Thoracic aorta (tissue), 2 donors: ENCODE measurements at places on chromosomes 16 and 17.

DNA sequence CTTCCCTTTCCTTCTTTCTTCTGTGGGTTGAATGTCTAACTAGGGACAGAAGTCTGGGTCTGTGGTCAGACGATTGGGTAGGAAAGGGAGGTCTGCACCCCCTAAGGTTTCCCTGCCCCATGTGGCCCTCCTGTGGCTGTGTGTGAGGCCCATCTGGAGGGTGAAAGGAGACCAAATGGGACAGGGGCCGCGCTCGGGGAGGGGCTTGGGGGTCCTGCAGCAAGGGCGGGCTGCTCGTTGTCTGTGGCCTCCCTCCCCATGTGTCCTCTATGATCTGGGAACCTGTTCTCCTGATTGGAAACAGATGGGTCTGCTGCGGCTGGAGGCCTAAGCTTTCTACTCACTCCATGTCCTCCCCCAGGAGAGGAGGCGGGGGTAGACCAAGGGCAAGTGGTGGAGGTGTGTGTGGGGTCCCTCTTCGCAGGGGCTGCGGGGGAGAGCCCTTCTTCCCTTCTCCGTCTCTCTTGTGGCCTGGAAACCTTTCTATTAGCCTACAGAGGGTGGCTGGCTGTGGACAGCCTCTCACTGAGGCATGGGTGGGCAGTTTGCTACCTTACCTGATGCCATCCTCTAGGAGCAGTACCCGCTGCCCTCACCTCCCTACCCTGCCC lies 18.6 kb downstream of the IGFBP4 start:
- DNase-seq = no peak

DNA sequence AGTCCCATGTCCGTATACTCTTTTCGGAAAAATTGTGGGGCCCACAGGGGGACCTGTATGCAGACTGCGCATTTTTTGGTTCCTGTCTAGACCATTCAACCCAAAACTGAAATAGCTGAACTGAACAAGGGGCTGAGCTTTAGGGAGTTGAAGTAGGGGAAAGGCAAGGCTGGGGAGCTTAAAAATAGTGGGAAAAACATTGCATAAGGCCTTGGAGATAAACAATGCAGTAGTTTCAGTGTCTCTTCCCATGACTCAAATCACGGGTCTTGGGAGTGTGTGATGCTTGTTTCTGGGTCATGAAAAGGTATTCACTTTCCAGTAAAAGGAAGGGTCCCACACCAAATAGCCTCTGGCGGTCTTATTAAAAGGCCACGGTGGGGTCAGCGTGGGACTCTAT lies 402.8 kb upstream of the SALL1 start:
- DNase-seq = no peak

GRCh38 chr17:58666858-58667267 lies 25.0 kb downstream of the TEX14 start:
- peak; percentile 16 for DNase-seq

GRCh38 chr17:3534881-3535252 lies 22.7 kb downstream of the TRPV3 start:
- DNase-seq = no peak

GRCh38 chr16:49639739-49640431 lies 216.0 kb downstream of the ZNF423 start:
- DNase-seq = no peak

DNA sequence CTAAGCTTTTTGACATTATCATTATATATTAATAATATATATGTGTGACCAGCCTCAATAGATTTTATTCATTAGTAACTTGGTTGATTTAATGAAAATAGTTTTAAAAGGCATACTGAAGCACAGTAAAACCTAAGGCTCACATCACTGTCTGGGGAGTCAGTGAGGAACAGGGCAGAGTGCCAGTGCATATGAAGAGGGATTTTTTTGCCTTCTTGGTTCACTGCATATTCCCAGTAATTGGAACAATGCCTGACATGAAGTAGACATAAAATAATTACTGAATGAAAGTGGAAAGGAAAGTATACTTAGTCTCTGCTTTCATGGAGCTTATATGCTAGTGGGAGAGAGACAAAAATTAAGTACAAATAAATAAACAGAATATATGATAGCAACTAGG lies 81.1 kb downstream of the FTO start:
- DNase-seq = no peak

DNA sequence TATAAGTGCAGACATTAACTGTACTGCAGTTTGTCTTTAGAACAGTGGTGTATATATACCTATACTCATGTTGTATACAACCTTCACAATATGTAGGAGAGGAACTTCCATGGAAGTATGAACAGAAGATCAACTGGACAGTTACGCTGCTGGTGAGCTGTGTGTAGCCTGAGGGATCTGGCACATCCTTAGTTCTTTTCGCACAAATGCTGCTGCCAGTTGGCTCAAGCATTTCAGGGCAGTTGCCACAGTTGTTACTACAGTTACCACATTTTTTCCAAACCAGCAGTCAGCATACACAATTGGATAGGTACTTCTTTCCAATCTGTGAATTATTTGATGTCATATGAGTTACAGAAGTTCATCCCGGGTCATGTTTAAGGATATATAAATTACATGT lies 539.6 kb upstream of the HSBP1 start:
- DNase-seq = no peak

- DNase-seq = no peak
These were observed 113.2 kb upstream of the MAF start for GRCh38 chr16:79713609-79714309.

DNA sequence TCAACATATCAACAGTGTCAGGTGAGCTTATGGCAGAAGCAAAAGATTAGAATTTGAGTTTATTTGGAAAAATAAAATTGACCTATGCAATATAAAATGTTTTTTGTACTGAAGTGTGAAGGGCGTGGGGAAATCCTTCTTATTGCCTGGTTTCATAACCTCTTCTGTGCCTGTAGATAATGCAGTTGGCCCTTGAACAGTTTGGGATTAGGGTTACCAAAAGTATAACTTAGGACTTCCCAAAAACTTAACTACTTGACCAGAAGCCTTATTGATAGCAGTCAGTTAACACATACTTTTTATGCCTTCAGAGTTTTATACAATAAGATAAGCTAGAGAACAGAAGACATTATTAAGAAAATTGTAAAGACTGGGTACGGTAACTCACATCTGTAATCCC lies 66.0 kb downstream of the TMC6 start:
- DNase-seq = no peak

GRCh38 chr16:58040496-58040846 lies 14.9 kb downstream of the MMP15 start:
- DNase-seq = no peak

DNA sequence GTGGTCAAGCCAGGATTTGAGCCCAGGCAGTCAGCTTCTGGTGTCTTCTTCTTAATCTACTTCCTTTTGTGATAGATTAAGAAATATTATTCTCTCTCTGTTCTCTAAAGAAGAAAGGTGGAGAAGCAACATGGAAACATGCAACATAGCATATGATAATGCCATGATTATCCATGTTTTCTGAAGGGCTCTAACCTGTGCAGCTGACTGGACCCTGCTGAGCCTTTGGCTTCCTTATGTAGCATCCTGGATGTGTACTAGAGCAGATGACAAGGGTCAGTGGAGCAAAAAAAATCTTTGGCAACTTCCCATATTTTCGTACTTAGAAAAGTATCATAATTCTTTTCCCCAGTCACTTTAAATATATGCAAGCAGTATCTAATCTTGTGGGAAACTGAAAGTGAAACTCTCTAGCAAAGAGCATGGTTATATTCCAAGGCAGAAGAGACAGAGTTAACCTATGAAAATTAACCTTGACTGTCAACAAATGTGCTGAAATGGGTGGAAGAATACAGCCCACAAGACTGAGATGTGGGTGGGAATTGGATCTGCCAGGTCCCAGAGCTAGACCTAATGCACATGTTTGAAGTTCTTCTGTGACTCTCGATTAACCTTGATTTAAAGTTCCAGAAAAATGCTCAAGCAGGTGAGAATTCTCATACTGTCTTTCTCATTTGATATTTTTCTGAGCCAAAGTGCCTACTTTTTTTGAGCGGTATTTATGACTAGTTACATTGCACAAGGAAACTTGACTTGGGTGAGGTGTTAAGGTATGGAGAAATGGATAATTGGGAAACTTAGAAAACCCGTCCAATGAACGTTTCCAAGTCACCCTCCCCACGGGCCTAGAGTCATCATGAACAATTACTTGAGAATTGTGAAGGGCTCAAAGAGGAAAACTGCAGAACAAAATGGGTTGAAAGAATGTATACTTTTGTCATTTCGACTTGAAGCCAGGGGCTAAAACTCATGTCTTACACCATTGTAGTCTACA lies 248.6 kb downstream of the FTO start:
- DNase-seq = no peak

DNA sequence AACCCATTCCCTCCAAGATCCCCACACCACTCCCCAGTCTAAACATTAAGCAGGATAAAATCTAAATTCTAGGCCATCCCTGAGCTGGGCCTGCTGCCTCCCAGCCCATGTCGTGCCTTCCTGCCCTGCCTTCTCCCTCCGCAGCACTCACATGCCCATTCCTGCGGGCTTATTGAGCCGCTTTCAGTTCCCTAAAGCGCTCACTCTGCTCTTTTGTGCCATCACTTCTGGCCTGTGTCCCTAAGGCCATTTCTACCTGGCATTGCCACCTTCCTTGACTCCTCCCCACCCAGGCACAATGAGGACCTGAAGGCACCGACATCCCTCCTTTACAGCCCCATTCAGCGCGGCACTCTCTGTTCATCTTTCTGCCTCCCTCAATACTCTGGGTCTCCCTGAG lies 13.0 kb upstream of the RAB5C start:
- DNase-seq = no peak

DNA sequence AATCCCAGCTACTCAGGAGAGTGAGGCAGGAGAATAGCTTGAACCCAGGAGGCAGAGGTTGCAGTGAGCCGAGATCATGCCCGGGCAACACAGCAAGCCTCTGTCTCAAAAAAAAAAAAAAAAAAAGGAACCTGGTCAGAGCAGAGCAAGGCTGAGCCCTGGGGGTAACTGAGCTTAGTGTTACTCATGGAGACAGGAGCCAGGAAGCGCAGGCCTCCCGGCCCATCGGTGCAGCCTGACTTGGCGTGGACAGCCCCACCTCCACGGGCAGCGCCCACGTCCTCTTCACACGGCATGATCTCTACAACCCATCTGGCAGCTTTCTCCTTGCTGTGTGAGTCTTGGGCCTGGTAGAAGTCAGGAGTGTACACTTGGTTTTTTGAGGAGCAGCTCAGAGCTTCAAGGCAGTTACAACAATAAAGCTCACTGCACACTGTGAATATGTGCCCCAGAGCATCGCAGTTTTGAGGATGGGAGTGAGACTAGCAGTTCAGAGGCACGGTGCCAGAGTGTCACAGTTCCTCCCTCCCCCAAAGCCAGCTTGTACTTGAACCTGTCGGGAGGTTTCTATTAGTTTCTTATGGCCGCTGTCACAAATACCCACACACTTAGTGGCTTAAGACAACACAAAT lies 129.9 kb downstream of the RAP1GAP2 start:
- DNase-seq = no peak

GRCh38 chr17:65243838-65244625 lies 106.9 kb downstream of the RGS9 start:
- DNase-seq = peak; percentile 22

DNA sequence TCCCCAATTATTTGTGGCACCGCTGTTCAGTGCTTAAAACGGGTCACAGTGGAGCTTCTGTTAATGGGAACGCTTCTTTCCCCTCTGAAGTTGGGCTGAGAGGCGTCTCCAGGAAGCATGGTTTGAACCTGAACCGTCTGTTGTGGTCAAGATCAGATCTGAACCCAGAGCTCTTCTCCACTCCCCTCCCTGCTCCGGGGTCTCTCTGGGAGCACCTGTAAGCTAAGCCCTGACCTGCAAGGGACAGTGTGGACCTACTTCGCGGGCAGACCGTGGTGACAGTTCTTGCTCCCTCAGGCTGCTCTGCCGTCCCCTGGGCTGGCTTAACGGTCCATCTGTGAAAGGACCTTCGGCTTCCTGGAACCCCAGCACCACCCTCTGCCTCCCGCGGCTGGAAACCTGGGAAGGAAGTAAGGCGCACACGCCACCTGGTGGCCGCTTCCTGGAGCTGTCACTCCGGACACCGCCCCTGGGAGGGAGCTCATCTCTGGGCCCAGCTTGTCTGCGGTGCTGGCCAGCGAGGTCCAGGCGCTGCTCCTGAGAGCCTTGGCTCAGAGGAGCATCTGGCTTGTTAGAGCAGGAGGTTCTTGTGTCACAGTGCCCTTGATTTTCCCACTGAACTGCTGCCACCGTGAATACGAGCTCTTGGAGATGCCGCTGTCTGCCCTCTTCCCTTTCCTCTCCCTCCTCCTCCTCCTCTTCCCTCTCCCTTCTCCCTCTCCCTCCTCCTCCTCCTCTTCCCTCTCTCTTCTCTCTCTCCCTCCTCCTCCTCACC lies 518.5 kb upstream of the EEF2KMT start:
- no peak for DNase-seq

DNA sequence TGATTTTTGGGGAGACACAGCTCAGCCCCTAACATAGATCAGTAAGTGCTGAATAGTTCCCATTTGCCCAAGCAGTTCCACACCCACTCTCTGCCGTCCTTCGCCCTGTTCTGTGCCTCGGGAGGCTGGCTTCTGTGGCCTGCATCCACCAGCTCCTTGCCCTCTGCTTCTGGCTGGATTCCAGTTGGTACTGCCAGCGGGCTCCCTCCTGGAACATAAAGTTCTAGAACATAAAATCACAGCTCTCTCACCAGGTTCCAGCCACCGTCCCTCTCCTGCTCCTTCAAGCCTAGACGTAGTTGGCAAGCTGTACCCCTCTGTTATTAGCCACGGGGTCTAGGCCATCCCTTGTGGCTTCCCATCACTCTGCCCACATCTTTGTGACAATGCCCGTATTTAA lies 3.9 kb upstream of the MRPS23 start:
- DNase-seq = peak; percentile 52

GRCh38 chr17:34259146-34259545 lies 4.1 kb downstream of the CCL2 start:
- no peak for DNase-seq

GRCh38 chr16:19882186-19882585 lies 2.5 kb downstream of the GPRC5B start:
- no peak for DNase-seq

GRCh38 chr17:59331929-59332748 lies 684 bp downstream of the YPEL2 start:
- no peak for DNase-seq

DNA sequence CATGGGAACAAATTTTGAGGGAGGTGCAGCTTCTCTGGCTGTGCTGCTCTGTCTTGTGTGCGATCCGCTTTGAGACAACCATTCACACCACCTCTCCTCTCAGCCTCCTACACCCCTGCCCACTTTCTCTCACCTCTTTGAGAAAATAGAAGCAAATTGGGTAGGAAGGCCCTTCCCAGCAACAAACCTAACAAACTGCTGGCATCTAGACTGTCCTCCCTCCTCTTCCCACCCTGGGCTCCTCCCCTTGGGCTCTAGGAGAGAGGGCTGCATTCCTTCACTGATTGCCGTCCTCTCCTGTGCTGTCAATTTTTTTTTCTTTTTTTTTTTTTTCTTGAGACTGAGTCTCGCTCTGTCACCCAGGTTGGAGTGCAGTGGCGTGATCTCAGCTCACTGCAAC lies 13.5 kb downstream of the CDIPT start:
- no peak for DNase-seq

GRCh38 chr16:31421587-31421986 lies 6.6 kb downstream of the COX6A2 start:
- DNase-seq = no peak

DNA sequence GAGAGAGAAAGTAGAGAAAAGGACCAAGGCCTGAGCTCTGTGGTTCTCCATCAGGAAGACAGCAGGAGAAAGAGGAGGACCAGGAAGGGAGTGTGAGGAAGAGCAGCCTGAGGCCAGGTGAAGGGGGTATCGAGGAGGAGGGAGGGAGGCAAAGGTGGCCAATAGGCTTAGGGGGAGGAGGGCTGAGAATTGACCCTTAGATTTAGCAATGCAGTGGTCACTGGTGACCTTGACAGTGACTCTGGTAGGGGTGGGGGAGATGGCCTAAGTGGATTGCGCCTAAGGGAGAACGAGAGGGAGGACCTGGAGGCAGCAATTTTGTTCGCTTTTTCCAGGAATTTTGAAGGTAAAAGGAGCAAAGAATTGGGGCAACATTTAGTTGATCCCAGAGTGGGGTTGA lies 5.4 kb upstream of the NAGS start:
- no peak for DNase-seq
